ENCODE measurements at places on chromosomes 7 and 10.
A peak's percentile ranks its signal among the peaks of the same experiment; 100 is the strongest.

DNA sequence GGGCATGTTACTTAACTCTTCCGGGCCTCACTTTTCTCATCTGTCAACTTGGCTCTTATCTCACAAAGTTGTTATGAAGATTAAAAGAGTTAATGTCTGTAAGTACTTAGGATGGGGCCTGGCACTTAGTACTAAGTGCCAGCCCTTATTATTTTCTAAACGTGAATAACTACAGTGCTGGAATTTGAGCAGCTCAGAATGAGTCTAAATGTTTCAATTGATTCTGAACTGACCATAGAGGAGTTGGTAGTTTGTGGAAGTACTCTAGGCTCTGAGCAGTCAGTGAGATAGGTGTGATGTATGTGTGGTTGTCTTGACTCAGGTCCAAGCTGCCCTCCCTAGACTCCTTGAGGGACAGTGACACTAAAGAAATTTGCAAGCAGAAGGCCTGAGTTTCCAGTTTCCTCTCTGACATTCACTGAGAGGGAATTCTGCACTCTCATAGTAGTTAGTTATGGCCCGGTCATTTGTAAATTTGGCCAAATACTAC lies 18.5 kb upstream of the JAZF1 start:
- DNase-seq: no peak

DNA sequence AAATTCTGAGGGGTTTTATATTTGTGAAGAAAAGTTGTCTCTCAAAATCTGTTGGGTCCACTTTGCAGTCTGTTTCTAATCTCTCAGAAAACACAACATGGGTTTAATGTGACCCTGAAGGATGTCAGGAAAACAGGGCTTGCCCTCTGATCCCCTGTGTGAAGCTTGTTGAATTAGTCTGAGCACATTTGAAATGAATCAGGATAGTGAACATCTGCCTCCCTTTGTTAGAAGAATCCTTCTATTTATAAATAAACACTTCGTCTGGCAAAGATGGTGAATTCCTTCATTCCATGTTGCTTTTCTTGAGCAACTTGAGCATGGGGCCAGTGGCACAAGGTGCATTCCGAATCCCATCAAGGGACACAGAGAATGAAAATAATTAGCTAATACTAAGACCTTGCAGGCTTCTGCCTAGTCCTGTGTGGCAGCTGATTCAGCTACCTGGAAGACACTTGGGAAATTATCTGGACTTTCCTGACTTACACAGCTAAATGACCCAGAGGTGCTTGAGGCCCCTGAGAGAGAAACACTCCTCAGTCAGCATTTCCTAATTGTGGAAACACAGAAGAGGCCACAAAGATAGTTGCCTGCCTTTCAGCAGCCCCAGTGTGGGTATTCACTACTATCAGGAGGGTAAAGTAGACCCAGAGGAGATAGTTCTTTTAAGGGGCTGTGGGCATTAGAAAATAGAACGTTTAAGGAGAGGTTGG lies 305.5 kb downstream of the C7orf25 start:
- no peak for DNase-seq

DNA sequence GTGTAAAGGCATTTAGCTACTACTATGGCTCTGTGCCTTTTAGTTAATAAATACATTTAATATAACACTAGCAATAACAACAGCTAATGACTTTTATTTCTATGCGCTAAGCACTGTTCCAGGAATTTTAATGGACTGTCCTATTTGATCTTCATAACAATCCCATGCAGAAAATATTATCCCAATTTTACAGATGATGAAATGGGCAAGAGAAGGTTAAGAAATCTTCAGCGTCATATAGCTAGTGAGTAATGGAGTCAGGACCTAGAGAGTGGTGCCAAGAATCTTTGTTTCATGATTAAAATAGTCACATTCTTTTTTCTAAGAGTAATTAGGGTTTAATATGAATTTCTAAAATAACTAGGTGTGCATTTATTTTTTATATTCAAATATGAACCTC lies 32.4 kb downstream of the ACTA2 start:
- DNase-seq: no peak

DNA sequence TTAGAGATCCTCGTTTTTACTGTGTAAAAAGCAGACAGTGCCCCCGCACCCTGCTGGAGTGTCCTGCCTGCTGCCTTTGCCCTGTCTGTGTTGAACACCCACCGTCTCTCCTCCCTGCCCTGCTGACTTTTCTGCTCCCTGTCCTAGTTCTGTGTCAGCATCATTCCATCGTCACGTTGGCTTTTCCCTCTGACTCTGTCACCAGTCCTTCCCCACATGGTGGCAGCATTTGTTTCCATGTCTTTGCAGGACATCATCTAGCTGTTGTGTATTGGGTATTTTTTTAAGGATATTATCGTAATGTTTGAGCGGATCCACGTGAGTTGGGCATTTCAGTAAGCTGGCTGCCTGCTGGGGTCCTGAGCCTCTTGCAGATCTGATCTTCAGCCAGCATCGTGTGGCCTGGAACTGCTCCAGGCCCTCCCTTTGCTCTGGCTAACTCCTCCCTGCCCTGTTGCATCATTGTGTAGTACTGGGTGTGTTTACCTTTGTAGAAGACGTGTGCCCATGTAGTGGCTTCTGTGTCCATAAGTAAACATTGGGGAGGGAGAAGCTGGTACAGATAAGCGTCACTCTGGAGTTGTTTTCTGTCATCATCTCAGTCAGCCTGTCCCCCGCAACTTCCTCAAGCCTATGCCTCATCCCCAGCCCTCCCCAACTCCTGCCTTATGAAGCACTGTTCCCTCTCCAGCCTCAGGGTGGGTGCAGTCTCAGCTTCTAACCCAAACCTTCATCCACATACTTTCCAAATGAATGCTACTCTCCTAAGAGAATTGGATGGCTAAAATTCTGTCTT lies 44.3 kb downstream of the TRRAP start:
- peak; percentile 34 for DNase-seq

DNA sequence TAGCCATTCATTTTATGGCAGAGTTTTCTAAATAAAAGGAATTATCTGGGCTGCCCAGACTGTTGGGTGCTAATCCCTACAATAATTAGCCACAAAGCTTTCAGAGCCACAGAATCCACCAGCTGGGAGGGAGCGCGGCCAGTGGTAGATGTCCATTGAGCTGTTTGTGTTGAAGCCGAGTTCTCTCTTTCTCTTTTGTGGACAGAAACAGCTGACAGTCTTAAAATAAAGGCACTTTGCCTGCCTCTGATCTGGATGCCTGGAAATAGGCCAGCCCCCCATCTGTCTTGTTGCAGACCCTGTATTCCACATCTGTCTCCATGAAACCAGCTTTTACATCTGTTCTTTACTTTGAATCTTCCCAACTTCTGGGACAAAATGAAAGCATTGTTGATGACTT lies 66.1 kb downstream of the MTPN start:
- no peak for DNase-seq

GRCh38 chr7:18889436-18889835 lies 228.0 kb downstream of the TWIST1 start:
- DNase-seq: no peak

GRCh38 chr7:78850093-78850740 lies 603.2 kb downstream of the MAGI2 start:
- DNase-seq: no peak

DNA sequence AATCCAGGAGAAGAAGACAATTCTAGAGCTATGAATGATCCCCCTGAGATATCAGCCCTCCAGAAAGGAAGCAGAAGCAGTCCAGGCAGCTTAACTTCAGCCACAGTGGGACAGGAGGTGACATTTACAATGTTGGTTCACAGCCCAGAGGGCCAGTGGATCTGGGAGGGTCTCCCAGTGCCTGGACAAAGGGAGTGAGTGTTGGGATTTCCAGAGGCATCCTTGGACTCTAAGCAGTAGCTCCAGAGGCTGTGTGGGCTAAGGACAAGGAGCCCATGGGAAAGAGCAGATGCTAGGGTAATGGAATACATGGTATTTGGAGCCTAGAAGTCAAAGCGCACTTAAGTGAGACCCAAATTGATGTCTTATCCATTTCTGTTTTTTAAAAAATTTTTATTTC lies 97.4 kb upstream of the NUPR2 start:
- no peak for DNase-seq

- no peak for DNase-seq
Observed at GRCh38 chr10:67725567-67725966, 29.6 kb upstream of the CTNNA3 start.

DNA sequence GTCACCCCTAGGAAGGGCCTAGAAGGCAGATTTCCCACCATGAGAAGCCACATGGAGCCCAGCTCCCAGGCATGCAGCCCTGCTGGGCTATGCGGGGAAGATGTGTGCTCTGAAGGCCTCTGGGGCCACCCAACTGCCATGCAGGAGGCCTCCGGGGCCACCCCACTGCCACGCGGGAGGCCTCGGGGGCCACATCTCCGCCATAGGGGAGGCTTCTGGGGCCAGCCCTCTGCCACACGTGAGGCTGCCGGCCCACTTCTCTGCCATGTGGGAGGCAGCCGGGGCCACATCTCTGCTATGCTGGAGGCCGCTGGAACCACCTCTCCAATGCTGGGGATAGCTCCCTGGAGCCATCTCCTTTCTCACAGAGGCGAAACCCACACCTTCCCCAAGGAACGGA lies 451.8 kb downstream of the DNAJB6 start:
- no peak for DNase-seq

DNA sequence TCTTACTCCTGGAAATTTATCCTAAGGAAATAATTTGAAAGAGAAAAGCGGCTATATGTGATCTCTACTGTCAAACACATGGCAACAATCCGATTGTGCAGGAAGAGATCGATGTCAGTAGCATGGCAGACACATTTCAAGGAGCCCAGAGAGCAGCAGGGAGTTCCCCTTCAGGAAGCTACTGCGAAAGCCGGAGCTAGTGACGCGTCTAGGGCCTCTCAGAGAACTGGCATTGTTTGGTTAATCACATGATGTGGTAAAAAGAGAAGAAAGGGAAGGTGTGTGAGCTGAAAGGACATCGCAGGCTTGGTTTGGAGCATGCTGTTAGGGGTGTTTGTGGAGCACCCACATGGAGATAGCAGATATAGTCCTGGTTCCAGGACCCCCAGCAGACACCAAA lies 74.9 kb downstream of the BEND7 start:
- no peak for DNase-seq

DNA sequence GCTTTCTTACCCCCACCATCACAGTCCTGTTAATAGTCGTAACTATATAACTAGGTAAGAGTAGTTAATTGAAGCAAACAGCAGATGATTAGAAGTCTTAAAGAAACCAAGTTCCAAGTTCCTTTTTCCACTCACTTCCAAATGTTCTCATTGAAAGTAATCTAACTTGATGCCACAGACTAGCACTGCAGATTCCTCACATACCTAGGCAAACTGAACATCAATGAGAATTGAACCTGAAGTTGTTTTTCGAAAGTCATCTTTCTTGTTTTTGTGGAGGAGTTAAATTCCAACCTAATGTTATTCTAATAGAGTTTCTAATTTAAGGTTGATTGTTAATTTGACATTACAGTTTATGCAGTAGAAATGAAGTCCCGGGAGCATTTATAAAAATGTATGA lies 5.5 kb downstream of the PRKG1 start:
- DNase-seq: no peak

GRCh38 chr10:62527019-62527827 lies 153.1 kb downstream of the ZNF365 start:
- no peak for DNase-seq

DNA sequence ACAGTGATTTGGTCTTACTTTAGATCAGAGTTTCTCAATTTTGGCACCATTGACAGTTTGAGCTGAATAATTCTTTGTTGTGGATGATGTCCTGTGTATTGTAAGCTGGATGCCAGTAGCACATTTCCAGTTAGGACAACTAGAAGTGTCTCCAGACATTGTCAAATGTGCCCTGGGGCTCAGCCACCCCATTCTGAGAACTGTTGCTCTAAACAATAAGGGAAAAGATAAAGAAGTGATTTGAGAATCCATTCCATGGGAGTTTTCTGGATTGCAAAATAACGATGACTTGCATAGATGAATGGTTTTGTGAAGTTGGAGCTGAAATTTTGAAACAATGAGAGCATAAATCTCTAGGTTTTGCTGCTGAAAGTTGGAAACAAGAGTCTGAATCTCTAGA lies 44.6 kb downstream of the NUP205 start:
- no peak for DNase-seq

- DNase-seq: no peak
Observed at GRCh38 chr10:69780077-69780476, 21.6 kb upstream of the COL13A1 start.

GRCh38 chr10:61896854-61897661 lies 4.4 kb upstream of the ARID5B start:
- DNase-seq: peak; percentile 91

GRCh38 chr7:10821156-10821555 lies 152.5 kb upstream of the PHF14 start:
- no peak for DNase-seq

DNA sequence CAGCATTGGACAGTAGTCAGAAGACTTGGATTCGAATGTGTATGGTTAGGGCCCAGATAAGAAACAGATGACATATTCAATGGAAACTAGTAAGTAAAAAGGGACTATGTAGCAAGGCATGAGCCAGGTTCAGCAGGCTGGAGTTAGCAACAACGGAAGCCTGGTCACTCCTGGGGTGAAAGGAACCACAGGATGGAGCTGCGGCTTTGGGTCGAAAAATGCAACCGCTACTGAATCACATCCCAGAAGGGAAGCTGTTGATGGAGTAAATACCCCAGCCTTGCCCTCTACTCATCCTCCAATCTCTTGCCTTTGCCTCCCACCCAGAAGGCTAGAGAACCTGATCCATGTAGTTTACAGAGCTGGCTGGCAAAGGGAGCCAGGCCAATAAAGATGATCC lies 37.5 kb upstream of the EGR2 start:
- DNase-seq: no peak

- peak; percentile 51 for DNase-seq
Observed at GRCh38 chr7:159061674-159062212, 82.9 kb downstream of the VIPR2 start.

DNA sequence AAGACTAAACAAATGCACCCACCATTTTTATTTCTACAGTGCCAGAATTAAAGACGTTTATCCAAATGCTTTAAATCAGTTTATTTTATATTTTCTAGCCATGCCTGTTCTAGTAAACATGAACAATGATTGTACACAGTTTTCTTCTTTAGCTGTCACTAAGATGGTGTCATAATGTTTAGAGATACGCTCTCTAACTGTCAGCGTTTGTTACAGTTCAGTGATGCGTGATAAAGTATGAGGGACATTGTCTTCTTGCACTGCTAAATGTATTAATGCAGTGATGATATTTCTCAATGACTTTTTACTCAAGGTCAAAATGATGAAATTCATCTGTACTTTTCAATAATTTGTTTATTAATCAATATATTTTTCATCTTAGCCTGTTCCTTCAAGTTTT lies 513.6 kb downstream of the ATRNL1 start:
- DNase-seq: no peak

Measured in stomach (tissue), 19 donors.